ENCODE measurements at places on chromosomes 1 and 21.
A peak's percentile ranks its signal among the peaks of the same experiment; 100 is the strongest.

DNA sequence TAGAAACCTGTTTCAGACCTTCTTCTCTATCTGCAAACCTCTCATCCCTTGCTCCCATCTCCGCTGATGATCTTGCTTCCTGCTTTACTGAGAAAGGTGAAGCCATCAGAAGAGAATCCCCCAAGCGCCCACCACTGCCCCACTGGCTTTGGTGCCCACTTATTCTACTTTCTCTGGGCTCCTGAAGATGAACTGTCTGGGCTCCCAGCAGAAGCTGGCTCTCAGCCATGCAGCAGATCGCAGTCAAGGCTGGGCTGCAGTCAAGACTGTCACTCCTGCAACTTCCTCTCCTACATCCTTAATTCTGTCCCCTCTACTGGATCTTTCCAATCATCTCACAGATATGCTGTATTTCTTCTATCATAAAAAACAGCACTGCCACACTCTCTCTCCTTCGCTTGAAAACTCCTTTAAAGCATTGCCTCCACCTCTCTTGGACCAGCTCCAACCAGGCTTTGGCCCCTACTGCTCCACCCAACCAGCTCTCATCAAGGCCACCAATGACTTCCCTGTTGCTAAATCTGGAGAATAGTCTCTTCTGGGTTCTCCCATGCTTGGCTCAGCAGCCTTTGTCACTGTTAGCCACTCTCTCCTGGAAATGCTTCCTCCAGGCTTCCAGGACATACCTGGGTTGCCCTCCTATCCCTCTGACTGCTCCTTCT lies 25.8 kb downstream of the TRIM62 start:
- no peak for DNase-seq

- DNase-seq: no peak
These were observed 5.9 kb upstream of the CTRC start for GRCh38 chr1:15432324-15432723.

DNA sequence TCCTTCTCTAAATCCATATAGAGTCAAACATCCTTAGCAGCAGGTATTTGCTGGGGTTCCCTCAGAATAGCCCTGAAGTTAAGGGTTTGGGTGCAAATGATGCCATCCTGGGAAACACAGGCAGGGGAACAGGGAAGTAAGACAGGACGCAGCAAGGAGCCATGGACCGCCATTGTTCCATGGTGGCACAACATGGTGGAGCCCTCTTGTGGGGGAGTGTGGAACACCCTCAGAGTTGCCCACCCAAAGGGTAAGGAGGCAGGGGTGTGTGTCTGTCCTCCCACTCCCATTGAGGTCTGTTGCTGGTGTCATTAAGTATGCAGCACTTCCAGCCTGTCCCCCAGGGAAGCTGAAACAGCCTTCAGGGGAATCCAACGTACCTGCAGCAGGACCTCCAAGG lies 20.4 kb upstream of the RCAN1 start:
- no peak for DNase-seq

DNA sequence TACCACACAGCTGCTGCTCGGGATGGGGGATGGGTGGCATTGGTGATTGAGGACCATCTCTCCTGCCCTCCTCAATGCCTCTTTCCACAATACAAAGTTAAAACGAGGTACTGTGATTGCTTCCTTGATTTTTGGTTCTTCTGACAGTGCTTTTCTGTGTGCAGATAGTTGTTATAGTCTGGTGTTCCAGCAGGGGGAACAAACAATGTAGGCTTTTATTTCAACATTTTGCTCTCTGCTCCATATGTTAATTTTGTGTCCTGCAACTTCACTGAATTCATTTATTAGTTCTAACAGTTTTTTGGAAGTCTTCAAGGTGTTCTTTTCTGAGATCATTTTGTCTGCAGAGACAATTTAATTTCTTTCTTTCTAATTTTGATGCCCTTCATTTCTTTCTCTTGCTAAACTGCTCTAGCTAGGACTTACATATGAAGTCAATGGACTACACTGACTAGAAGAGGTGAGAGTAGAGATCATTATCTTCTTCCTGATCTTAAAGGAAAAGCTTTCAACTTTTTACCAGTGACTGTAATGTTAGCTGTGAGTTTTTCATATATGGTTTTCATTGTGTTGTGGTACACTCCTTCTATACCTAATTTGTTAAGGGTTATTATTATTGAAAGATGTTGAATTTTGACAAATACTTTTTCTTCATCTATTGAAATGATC lies 45.4 kb downstream of the TNFSF18 start:
- no peak for DNase-seq

DNA sequence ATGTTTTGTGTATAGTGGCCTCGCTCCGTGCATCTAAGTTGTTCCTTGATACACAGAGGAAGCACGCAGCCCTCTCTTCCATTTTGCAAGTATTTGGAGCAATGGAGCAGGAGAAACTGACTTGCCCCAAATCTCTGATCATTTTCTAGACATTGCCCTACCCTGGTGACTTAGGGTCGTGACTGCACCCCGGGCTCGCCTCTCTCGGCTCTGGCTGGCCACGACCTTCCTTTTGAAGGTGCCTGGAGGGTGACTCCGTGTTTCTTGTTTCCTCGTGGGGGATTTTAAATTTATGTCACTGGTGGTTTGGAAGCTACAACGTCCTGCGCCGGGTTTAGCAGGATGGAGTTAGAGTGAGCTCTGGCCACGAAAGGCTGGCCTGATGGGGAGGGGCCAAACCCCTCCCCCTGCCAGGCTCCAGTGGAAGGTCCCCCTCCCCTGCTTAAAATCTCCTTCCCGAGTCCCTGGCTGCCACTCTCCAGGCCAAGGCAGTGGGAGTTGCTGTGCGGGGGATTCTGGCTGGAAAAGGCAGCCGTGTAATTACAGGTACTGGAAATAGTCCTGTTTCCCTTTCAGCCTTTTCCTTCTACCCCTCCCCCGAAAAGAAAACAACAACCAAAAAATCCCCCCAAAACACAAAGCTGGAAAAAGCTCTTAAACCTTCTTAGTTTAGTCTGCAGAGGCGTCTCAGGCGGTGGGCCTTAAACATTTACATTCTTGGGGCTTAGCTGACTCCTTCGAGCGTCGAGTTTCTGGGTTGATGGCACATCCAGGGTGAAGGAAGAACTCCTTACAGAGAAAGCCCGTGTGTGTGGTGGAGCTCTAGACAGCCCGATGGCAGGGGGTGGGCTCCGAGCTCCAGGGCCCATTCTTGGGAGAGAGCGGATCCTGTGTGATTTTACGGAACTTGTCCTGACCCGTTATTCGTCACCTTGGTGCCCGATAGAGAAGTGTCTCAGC lies 28.1 kb downstream of the SPSB1 start:
- no peak for DNase-seq

DNA sequence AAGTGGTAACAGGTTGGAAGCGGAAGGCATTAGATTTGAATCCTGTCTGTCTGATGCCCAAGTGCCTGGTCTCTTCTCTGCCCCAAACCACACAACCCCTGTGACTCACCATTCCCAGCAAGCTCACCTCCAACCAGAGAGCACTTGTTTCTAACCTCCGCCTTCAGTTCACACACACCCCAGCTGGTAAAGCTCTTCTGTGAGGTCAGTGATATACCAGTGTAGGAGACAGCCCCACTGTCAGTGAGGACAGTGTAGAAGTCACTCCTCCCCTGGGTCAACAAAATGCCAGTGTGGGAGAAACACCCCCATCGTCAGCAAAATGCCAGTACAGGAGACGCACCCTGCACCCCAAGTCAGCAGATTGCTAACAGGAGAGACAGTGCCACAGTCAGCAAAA lies 2.6 kb downstream of the RIMS3 start:
- DNase-seq: no peak

DNA sequence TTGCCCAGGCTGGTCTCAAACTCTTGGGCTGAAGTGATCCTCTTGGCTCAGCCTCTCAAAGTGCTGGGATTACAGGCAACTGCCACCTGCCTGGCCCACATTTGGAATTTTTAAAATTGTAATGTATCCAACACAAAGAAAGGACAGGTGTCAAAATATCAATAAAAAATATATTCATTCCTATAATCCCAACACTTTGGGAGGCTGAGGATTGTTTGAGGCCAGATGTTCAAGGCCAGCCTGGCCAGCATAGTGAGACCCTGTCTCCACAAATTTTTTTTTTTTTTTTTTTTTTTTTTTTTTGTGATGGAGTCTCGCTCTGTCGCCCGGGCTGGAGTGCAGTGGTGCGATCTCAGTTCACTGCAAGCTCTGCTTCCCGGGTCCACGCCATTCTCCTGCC lies 10.0 kb downstream of the HES2 start:
- DNase-seq: no peak

DNA sequence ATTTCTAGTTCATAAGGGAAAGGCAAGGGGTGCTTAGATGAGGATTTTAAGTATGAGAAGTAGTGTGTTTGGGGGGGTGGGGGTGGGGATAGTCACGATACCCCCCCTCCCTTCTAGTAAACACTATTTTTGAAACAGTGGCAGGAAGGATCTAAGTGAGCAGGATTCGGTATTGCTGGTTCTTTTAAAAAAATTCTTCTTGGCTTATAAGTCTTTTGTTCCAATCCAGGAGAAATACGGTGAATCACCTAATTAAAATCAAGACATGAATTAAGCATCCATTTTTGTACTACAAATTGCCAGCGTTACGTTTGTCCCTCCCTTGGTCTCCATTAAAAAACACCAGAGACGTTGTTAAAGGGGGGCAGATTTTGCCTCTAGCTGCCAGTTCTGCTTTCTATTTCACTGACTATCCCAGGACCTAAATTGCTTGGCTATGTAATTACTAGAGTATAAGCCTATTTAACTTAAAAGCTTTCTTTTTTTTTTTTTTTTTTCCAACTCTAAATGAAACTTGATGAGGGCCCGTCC lies 911 bp downstream of the LMO4 start:
- no peak for DNase-seq

DNA sequence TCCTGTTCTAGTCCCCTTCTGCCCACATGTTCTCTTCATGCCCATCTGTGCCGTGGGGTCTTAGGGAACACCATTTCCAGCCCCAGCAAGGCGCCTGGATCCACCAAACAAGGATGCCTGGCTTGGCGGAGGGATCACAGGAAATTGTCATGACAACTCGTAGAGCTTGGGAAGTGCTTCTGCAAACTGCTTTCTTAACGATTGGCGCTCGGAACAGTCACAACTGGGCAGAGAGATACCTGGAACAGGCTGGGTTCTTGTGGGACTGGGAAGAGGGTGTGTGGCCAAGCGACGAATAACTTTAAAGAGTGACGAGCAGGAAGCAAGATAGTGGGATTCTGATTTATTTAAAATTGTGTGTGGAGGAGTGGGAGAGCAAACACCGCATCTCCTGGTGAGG lies 329.8 kb downstream of the RPS6KC1 start:
- no peak for DNase-seq

GRCh38 chr1:58211869-58212268 lies 334.7 kb downstream of the OMA1 start:
- no peak for DNase-seq

DNA sequence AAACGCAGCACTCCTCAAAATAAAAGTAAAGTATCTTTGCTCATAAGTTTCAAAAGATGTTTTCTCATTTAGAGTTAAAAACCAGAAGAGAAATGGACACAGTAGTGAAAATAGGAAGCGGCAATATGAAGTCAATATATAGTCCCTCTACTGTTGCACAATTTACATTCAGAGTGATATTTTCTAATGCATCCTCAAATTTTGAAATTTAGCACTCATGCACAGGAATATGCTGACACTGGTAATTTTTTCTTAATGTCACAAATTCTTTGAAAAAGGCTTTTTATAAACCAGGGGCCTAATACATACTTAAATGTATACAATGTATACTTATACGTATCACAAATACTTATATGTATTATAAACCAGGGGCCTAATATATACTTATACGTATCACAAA lies 19.5 kb downstream of the ST7L start:
- no peak for DNase-seq

DNA sequence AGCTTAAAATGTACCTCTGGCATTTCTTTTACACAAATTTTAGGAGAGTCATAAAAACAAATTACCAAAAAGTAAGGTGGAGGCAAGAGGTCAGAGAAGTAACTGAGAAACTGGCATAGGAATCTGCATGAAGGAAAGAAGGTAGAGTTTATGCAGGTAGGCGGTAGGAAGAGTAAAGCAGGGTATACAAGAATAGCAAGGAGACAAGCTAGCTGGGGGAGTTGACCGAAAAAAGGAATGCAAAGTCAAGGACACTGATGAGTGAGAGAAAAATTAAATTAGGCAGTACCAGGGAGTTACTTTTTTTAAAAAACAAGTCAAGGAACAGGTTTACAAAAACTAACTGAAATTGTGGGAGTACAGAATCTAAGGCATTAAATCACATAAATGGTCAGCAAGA lies 56.0 kb downstream of the FOXJ3 start:
- no peak for DNase-seq

- DNase-seq: no peak
These were observed 722 bp upstream of the SLC19A2 start for GRCh38 chr1:169486281-169487051.

- DNase-seq: no peak
These were observed 15.7 kb downstream of the PEX14 start for GRCh38 chr1:10490286-10490970.

DNA sequence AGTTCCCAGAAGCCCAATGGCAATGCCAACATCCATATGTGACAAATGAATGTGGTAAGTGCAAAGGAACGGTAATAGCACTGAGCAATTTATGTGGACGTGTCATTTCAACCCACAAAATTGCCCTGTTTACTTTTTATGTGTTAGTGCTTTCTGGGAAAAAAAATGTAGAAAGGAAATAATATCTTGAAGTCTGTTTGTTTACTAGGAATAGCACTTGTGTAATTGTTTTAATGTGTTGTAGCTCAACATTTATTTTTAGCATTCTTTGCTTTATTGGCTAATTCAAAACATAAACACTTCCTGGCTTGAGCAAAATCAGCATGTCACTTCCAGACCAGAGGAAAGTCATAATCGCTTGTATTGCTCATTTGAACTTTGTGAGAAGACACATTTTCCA lies 224.8 kb upstream of the KCNK2 start:
- DNase-seq: no peak

DNA sequence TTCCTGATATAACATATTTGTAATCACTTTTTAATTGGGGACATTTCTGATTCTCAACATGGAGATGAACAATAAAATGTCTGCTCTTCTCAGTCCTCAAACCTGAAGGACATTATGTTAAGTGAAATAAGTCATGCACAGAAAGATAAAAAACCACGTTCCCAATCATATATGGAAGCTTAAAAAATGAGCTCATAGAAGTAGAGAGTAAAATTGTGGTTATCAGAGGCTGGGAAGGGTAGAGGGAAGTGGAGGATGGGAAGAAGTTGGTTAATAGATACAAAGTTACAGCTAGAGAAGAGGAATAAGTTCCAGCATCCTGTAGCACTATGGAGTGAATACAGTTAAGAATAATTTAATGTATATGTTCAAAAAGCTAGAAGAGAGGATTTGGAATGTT lies 1.5 kb upstream of the CD48 start:
- DNase-seq: no peak

- peak; percentile 78 for DNase-seq
These were observed 107.3 kb upstream of the RUNX3 start for GRCh38 chr1:25037174-25038074.

DNA sequence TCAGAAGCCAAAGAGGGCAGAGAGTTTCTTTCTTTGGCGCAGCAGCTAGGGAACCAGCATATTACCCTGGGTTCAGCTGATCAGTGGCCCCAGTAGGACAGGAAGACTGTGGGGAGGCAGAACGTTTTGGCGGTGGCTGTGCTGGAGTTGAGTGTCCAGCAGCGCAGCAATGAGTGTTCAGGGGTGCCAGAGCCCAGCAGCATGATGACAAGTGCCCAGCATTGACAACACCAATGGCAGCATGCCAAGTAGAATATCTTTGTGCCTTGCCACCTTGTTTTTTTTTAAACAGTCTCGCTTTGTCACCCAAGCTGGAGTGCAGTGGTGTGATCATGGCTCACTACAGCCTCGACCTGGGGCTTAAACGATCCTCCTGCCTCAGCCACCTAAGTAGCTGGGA lies 106.7 kb upstream of the CDC42BPA start:
- DNase-seq: no peak

GRCh38 chr1:216303690-216304089 lies 119.6 kb downstream of the USH2A start:
- no peak for DNase-seq

Measured in CD4-positive, alpha-beta T cell treated with Interleukin-1 beta for 1 hour (primary cell).